Cortex of kidney (tissue), 1 donor: ENCODE measurements at places on chromosomes 16 and 17.

DNA sequence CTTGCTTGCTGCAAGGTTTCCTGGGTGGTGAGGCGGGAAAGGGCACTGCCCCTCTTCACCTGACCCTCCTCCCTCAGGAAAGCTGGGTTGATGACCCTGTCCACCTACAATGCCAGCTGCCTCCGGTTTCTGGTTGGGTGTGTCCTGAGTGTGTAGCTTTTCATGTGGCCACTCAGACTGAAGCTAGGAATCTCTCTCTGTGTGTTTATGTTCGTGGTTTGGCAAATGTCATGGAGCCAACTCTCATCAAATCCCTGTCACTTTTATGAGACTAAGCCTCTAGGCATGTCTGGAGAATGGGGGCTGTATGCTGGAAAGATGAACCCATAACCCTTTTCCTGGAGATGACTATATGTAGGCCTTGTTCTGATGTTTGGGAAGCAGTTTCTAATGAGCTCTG, 17.1 kb downstream of the PLEKHG4 start:
- no peak for DNase-seq

DNA sequence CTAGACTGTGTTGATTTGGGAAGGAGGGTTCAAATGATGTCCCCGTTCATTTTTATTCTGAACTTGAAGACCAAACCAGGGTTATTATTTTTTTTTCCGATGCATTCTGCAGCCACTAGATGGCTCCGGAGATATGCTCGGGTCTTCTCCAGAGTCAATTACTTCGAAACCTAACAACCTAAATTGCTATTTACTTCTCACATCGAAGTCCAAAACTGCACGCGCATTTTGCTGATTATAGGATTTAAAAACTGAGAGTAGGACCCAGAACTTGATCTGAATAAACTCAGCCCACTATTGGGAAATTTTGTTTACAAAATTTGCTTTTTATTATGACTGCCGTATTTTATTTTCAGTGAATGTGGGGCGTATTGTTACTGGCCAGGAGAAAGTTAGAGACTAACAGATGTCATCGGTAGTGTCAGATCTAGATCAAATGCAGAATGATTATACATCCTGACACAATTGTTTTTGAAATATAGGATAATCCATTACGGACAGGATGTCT, 263.8 kb downstream of the HS3ST3A1 start:
- no peak for DNase-seq

- DNase-seq: no peak
Observed at GRCh38 chr16:12255919-12256665, 279.6 kb downstream of the SNX29 start.

GRCh38 chr16:46404028-46404427, 217.2 kb downstream of the SHCBP1 start:
- DNase-seq: no peak

- DNase-seq: no peak
Observed at GRCh38 chr17:32261936-32262510, 3.6 kb upstream of the RHBDL3 start.

DNA sequence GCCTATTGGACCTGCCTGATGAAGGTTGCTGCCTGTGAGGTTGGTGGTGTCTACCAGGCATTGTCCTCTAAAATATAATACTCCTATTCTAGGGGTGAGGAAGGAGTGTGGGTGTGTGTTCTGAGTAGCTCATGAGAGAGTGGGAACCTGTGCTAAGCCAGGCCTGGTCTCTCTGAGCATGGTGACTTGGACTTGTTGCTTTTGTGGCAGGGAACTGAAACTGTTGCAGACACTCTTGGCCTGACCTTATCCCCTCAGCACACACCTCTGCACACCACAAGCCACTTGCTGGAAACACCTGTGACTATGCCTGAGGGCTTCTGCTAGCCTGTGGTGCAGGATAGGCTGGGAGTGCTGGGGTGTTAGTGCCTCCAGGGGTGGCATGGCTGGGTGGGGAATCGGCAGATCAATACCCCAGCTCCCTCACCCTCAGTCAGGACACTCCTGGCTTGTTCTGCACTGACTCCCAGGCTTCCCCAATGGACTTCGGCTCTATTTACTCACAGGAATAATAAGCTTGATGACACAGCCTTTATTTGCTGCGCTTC, 29.9 kb downstream of the PLCG2 start:
- no peak for DNase-seq

DNA sequence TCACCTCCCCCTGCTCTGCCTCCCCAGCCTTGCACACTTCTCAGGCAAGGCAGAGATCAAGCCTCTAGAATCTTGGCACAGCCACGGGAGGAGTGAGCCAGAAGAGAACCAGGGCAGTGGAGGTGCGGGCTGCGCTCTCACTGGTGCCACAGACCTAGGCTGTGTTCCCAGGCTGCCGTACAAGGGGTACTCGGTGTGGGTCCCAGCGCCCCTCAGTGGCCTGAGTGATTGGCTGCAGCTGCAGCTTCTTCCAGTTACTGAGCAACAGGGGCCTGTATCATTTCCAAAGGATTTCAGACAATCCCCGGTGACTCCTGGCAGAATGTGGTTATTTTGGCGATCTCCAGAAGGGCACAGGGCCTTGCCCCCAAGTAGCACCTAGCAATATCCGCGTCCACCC, 1852.1 kb downstream of the TP53TG3F start:
- DNase-seq: no peak

DNA sequence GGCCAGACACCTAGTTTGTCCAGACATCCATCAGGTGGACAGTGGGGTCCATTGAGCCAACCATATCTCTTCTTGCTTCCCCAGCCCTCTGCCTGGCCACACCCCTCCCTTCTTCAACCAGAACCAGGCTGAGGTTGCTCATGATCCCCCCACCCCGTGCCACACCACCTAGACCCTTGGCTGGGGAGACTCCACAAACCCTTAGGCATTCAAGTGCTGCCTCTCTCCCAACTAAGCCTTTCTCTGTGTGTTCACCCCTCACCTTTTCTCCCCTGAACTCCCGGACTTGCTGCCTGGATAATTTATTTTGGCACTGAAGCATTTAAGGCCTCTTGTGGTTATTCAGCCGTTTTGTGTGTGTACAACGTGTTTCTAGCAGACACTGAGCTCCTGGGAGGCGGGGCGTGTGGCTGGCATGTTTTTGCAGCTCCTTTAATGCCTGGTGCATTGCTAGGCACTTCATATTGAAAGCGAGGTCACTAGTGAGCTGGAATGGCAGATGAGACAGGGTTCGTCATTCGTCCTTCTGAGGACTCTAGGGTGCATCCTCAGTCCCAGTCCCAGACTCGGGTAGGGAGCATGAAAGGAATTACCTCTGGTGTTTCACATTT, 28.7 kb downstream of the CACNA1G start:
- DNase-seq: no peak

DNA sequence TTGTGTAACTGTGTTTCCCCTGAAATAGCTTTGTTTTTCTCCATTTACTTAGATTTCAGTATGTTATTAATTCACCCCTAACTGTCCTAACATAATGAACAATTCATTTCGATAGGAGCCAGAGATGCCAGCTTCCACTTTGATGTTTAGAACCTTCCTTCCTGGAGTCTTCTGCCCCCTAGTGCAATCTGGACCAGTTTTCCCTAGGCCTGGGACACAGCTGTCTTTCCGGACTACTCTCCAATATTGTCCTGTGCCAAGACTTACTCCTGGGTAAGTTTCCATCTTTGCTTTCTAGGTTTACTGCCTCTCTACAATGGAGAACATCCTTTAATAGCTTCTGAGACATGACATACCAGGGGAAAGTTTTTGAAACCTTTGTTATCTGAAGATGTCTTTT, 12.8 kb downstream of the RECQL5 start:
- no peak for DNase-seq

- DNase-seq: no peak
Observed at GRCh38 chr17:56031636-56032035, 121.6 kb upstream of the ANKFN1 start.

DNA sequence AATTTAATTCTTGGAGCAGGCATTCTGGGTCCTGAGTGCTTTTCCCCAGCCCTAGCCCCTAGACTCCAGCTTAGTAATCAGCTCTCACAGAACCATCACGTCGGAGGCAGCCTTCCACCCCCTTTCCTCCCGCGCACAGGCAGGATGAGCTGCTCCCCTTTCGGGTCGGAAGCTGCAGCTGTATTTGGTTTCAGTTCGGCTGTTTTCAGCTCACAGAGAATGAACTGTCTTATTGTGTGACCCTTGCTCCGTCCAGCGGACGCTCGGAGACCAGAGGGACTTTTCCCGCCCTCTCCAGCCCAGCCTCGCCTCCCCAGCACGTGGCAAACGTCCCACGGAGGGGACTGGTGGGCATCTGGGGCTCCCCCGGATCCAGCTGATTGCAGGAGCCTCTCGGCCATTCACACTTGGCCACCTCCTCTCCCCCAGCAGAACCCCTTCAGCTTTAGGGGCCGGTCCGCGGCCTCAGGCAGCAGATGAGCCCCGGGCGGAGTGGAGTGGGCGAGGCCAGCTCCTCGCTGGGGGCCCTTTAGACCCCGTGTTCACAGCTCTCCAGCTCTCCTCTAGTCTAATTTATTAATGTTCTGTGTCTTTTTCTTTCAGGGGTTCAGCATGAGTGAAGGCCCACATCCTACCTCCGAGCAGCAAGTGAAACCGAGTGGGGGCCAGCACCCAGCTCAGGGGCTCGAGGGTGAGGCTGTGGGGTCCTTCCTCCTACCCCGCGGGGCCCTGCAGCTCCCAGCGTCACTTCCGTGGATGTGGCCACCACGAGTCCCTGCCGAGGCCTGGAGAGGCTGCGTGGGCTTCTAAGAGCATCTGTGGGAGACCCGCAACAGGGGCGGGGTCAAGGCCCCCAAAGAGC, 863 bp upstream of the UTS2R start:
- DNase-seq: no peak

DNA sequence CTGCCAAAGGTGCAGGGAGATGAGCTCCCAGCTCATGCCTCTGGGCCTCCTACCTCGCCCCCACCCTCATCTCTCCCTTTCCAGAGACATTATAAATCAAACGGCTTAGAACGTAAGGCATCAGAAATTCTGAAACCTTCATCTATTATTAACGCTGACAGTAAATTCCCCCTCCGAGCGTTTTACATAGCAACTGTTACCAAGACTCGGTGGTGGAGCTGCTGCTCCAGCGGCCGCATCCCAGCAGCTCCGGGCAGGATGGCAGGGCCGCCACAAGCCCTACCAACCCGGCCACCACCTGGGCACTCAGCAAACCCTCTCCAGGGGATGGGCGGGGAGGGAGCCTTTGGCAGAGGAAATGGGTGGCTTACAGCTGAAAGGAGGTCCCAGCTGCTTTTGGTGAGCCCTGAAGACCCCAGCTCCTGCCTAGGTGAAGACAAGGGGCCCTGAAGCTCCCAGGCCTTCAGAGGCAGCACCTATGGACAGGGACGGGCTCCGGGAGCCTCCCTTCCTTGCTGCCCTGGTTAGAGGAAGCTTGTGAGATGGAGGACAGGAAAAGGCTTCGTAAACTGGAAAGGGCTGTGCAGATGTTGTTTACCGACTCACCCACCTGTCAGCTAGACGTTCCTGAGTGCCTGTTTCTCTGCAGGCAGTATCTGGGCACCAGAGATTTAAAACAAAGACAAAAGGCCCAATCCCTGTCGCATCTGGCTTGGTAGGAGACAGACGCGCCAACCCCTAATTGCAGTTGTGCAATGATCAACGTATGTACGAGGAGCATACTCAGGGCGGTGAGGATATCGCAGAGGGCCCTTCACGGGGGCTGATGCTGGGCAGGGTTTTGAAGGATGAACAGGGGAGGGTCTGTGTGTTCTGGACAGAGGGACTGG, 76.9 kb downstream of the RAI1 start:
- DNase-seq: no peak

DNA sequence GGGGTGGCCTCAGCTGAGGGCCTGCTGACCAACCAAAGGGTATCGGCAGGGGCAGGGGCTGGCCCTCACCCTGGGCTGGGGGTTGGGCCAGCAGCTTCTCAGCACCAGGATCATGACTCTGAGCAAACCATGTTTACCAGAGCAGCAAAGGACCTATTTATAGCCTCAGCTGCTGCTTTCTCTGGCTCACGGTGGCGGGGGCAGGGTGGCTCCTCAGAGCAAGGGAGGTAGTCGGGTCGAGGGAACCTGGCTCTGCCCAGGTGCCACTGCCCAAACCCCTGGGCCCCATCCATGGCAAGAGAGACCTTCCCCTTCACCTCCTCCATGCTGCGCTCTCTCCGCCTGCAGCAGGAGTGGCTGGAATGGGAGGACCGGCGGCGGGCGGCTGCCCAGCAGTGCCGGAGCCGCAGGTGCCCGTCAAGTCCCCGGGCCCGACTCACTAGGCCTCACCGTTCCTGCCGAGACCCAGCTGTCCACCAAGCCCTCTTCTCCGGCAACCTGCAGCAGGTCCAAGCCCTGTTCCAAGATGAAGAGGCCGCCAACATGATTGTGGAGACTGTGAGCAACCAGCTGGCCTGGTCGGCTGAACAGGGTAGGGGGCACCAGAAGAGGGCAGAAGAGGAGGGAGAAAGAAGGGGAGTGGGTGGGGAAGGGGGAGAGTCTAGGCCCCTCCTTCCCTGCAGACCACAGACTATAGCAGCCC, at the start of gene ASB16:
TSS of gene ASB16 (plus strand) at position 206 of the 703 bp plus-strand sequence. CDS start at position 292, 86 bp downstream.
- DNase-seq: no peak

GRCh38 chr17:28331891-28332420, 3.3 kb downstream of the IFT20 start:
- DNase-seq: no peak

GRCh38 chr17:57154921-57155320, 69.9 kb downstream of the AKAP1 start:
- DNase-seq: no peak

DNA sequence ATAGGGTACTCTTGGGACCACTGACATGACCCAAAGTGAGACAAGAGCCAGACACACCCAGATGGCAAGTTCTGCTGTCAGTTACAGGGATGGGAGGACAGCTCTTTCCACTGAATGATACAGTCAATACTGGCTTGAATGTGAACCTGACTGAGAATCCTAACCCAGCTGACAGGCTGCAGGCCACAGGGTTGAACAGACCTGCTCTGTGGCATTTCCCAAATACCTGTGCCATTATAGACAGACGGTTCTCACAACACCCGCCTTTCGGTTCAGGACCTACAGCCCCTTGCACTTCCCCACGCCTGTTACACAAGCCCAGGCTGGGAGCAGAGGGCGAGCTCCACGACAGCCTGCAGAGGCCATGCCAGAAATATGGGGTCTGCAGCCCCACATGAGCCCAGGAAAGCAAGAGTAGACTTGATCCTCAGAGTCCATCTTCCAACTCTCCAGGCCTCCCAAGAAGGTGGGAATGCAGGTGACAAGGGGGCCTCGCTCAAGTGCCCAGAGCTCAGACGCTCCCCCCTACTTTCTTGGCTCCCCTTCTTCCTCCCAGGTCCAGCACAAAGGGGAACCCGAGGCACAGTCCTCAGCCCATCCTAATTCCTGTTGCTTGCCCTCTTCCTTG, 314.3 kb downstream of the SOX9 start:
- no peak for DNase-seq

DNA sequence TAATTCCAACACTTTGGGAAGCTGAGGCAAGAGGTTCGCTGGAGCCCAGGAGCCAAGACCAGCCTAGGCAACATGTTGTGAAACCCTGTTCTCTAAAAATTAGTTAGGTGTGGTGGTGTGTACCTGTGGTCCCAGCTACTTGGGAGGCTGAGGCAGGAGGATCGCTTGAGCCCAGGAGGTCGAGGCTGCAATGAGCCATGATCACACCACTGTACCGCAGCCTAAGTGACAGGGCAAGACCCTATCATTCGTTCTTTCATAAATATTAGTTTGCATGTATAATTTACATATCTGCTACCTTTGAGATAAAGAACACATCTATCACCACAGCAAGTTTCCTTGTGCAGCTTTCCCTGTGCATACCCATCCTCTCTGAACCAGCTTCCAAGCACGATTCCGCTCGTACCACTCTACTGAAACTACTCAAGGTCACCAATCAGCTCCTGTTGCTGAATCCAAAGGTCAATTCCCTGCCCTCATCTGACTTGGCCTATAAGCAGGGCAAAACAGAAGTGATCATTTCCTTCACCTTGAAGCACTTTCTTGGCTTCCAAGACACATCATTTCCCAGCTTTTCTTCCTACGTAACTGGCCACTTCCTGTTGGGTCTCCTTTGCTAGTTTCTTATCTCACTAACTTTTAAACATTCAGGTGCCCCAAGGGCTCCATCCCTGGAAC, 49.1 kb downstream of the GRB2 start:
- DNase-seq: no peak
